ENCODE measurements at places on chromosomes 6 and 20.

DNA sequence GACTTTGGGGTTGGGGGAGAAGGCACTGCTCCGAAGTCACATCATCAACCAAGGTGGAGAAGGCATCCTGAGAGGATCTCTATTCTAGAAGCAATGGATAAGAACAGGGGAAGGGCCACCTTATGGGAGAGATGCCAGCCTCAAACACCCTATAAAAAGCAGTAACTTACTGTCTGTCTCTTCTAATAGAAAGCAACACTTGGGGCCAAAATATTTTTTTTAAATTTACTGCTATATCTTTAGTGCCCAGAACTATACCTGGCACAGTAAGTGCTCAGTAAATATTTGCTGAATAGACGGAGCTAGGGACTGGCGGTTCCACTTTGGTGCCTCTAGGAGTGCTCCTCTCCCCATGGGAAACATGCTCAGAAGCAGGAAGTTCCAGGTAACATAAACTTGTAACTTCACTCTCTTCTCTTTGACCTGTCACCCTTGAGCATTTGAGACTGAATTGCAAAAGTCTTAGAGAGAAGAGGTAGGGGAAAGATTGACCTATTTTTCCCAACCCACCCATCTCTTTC lies 807 bp upstream of the OTOR start:
- no peak for DNase-seq

- no peak for DNase-seq
Observed at GRCh38 chr20:62736407-62737071, 27.9 kb downstream of the NTSR1 start.

GRCh38 chr6:134166511-134167261 lies 114.3 kb upstream of the SLC2A12 start:
- DNase-seq, result no peak

- no peak for DNase-seq
Observed at GRCh38 chr6:56618050-56618449, 24.6 kb downstream of the DST start.

DNA sequence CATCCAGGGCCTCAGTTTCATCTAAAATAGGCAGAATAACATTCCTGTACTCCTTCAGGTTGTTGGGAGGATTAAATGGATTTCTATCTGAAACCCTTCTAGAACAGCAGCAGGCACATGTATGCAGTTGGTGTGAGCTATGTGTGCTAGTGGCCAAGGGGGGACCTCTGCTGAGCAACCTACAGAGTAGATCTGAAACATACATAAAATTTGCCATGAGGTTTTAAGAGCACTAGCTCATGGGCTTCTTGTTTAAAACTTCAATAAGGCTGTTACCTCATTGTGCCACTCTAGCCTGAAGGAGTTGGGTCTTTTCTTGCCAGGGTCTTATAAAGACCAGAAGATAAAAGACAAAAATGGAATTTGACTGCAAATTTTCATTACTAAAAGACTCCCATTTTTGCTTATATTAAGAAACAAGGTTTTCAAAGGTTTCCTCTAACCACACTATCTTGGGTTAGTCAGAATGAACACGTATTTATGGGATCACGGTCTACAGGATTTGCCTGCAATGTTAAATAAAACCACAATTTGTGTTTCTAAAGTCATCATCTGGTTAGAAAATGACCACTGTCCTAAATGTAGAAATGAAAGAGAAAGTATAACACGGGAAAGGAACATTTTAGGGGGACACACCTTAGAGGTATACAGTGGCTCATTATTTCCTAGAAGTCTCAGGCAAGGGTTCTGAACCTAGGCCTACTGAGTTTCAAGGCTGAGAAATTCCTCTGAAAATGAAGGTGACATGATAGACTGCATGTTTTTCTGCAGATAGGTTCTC lies 144.9 kb upstream of the OLIG3 start:
- DNase-seq, result no peak

DNA sequence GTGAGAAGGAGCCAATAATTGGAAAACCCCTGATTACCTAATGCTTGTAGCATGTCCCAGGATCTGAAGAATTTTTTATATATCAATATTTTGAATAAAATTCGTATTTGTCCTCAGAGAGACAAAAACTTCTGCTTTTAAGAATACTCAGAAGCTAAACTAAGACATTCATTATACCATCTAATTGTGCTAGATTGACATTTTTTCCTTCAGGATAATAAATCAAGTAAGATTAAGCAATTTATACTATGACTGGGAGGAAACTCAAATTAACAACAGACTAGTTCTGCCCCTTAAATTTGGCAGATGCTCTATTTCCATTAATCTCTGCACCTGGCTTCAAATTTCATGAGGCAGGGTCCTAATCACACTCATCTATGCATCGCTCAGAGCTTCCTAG lies 291.4 kb downstream of the PLCB1 start:
- no peak for DNase-seq

GRCh38 chr6:69097948-69098347 lies 462.9 kb downstream of the ADGRB3 start:
- DNase-seq, result no peak

GRCh38 chr6:2264932-2265331 lies 19.5 kb upstream of the GMDS start:
- DNase-seq, result no peak

- no peak for DNase-seq
Observed at GRCh38 chr20:37376791-37377190, 30.9 kb downstream of the SRC start.

GRCh38 chr20:44051661-44052000 lies 135.4 kb downstream of the JPH2 start:
- DNase-seq, result no peak
